Natural killer cell treated with Interleukin-12 subunit alpha and Interleukin-12 subunit beta and Interleukin-15 and Interleukin-18, amount 100 ng/mL, for 72 hours (primary cell): ENCODE measurements at places on chromosomes 12 and 14. TPM values are rescaled to one million over a fixed set of nuclear protein-coding genes. Genes with fewer than 3 reads are reported as not detected.

RPGRIP1 gene
- total RNA-seq = not detected

MYL2 gene
- not detected for total RNA-seq

M6PR gene
- 213 TPM for total RNA-seq

E2F7 gene
- total RNA-seq = 10.7 TPM

KRT8 gene
- total RNA-seq = 0.33 TPM

SMCO2 gene
- total RNA-seq = 1.1 TPM

PPP1R36 gene
- total RNA-seq = 0.17 TPM

LRRC10 gene
- not detected for total RNA-seq

- peak; percentile 62 for DNase-seq
Observed at GRCh38 chr12:8065991-8066594, at the start of gene C3AR1. Gene C3AR1, minus strand, starts transcription at chr12:8066359. Its CDS starts 6,174 bp downstream, at chr12:8060185.

DNA sequence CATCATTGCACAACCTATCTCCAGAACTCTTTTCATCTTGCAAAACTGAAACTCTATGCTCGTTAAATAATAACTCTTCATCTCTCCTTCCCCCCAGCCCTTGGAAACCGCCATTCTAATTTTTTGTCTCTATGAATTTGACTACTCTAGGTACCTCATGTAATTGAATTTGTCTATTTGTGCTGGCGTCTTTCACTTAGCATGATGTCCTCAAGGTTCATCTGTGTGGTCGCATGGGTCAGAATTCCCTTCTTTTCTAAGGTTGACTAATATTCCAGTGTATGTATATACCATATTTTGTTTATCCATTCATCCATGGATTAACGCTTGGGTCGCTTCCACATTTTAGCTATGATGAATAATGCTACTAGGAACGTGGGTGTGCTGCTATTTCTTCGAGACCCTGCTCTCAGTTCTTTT, 80.1 kb downstream of the PLXNC1 start:
- DNase-seq = no peak

DNA sequence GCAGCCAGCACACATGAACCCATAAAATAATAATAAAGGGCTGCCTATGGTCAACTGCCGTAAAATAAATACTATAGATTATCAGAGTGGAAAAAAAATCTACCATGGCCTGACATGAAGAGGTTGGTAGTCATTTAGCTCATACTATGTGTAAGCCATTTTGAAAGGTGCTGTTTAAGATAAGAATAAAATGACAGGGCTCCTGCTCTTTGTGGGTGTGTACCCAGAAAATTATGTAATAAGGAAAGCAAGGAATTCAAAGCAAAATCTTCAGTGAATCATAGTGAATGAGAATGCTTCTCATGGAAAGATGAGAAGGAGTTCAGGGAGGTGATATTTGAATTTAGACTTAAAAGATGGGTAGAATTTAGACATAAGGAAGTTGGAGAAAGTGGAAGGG, 42.9 kb upstream of the PPM1H start:
- no peak for DNase-seq

DNA sequence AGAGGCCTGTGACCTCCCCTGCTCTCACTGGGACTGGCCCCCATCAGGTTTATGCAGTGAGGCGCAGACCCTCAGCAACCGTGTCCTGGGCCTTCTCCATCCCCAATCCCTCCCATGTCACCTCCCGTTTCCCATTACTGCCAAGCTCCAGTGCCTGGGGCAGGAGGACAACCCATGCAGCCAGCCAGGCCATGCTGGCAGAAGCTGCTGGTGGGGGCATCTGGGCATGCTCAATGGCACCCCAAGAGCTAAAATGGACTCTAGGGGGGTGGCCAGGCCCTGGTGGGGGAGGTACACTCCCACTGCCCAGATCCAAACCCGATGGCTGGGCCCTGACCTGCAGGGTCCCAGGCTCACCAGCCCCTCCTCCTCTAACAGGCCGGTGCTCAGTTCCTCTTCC, 20.5 kb upstream of the GPR132 start:
- DNase-seq = no peak

GRCh38 chr14:50011242-50011641, 105.1 kb downstream of the VCPKMT start:
- DNase-seq = no peak

DNA sequence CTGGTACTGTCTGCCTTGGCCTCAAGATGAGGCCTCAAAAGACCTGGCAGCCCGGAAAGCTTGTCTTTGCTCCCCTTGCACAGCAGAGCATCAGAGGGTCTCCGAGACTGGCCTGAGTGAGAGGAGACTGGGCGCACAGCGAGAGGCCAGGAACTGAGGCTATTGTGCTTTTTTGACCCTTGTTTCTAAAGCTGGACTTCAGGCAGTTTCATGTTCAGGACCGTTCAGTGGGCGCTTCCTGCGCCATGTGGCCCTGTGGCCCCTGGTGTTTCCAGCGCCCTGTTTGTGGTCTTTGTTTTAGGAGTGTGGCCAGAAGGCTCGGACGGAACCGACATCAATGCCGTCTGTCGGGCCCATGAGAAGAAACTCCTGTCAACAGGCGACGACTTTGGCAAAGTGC, 126.3 kb upstream of the EVL start:
- DNase-seq = peak; percentile 31

DNA sequence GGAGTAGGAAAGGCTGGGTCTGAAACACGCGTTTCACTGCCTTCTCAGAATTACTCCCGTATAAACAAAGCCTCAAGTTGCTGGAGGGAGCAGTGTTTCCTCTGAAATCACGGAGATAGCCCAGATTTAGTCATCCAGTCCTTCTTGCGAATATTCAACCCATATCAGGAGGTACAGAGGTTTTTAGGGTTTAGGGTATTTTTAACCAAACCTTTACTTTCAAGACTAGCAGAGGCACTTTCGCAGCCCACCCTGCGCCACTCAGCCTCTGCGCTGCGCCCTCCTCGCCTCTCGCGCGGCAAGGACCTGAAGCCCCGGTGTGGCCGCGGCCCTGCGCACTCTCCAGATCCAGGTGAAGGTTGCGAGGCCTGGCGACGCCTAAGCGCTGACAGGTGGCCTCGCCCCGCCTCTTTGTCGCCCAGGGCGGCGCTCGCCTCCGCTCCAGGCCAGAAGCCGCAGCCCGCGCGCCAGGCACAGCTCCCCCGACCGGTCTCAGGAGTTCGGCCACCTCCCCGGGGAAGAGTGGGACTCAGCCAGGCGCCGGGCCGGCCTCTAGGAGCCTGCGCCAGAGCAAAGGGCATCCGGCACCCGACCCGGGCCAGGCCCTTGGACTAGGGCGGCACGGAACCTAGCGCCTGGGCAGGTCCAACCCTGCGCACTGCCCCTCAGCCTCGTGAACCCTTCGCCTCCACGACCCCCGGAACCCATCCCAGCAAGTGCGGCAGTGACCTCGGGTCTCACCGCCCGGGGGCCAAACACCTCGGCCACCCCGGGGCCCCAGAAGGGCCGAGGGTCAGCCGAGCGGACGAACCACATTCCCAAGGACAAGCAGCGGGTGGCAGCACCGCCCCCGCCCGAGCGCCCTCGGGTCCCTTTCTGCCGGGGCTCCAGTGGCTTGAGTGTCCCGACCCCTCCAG, 1.8 kb upstream of the SAMD4A start:
- DNase-seq = peak; percentile 63

DNA sequence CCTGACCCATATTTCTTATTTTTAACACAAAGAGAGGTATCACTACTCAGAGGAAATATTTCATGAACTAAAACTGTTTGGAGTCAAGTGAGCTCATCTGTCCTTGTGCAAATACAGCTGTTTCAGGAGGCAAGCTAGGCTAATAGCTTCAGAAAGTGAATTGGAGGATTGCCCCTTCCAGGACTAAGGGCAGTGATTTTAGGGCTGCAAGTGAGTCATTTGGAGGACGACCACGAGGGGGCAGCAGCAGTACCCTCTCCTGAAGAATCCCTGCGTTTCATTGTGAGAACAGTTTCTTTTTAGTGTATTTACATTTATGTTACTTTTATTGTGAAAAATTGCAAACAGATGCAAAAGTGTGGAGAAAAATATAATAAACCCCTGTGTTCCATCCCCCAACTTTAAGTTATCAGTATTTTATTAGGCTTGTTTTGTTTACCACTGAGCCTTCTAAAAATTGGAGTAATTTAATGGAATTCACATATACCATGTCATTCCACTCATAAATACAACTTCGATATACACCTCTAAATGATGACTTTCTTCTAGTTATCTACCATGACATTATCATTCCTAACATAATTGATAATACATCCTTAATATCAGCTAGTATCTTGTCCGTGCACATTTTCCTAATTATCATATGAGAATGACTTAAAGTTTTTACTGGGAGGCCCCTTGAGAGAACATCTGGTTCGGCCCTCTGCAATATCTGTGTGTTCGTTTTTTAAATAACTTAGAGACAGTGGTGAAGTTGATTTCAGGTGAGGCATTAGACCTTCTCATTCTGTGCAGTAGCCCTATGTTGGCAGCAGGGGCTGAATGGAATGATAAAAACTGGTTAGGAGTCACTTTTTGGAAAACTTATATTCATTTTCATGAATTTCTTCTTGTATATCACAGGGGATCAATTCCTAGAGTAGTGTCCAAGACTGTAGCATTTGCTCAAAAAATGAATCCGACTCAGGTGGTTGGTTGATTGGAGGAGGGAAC, 13.7 kb downstream of the FOXJ2 start:
- peak; percentile 75 for DNase-seq

GRCh38 chr12:113366827-113367226, 8.4 kb downstream of the PLBD2 start:
- no peak for DNase-seq

GRCh38 chr12:43131301-43131700, 420.7 kb downstream of the ADAMTS20 start:
- no peak for DNase-seq

DNA sequence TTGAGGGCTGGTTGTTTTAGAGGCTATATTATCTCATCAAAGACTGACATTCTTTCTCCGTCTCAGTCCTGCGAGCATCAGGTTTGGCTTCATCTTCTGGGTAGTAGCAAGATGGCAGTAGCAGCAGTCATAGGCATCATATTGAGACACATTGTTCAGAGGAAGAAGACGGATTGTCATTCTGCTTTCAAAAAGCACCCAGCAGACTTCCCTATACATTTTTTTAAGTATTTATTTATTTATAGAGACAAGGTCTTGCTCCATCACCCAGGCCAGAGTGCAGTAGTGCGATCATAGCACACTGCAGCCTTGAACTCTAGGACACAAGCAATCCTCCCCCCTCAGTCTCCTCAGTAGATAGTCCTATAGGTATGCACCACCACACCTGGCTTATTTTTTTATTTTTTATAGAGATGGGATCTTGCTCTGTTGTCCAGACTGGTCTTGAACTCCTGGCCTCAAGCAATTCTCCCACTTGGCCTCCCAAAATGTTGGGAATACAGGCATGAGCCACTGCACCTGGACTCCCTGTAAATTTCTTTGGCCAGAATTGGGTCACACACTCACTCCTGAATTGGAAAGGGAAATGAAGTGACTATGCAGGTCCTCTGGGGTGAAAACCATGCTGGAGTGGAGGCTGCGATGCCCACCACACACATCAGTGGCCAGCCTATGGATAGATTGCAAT, 125.4 kb downstream of the SLC38A6 start:
- no peak for DNase-seq

GRCh38 chr12:49667325-49668090, 39.7 kb downstream of the FMNL3 start:
- no peak for DNase-seq

- DNase-seq = no peak
Observed at GRCh38 chr12:70319605-70320004, 46.5 kb upstream of the KCNMB4 start.

GRCh38 chr12:57112492-57113294, 1.5 kb upstream of the STAT6 start:
- DNase-seq = no peak

DNA sequence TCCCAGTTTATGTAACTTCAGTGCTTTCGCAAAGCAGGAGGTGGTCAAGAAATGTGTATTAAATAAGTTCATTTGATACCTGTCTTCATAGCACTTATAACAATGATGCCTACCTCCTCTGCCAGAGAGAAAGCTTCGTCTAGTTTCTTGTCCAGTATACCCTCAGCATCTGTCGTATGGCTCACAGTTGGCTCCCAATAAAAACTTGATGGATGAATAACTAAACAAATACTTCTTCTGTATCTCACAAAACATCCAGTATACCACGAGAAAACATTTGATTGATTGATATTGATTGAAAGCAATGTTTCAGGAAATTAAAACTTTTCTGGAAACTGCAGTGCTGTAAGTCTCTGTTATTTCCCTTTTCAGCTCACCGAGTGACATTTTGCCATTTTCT, 26.9 kb upstream of the PTGDR start:
- no peak for DNase-seq
